ENCODE measurements at places on chromosomes 12 and 14. TPM values are rescaled to one million over a fixed set of nuclear protein-coding genes. Genes with fewer than 3 reads are reported as not detected.

DNA sequence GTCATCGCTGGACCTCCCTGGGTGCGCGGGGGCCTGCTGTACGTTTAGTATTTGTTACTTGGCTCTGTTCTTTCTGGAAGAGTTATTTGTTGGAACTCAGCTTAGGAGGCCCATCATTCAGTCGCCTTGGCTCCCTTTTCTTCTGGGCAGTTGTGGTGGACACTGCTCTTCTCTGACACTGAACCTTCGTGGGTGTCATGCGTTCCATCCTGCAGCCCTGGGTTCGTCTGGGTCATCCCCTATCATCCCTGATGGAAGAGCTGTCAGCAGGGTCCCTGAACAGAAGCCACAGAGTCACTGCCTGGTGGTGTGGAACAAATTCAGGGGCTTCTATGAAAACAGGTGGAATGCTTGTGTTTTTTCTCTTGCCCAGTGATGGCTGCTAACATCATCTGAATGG, 52.9 kb upstream of the SCN8A start:
- no peak for DNase-seq

DNA sequence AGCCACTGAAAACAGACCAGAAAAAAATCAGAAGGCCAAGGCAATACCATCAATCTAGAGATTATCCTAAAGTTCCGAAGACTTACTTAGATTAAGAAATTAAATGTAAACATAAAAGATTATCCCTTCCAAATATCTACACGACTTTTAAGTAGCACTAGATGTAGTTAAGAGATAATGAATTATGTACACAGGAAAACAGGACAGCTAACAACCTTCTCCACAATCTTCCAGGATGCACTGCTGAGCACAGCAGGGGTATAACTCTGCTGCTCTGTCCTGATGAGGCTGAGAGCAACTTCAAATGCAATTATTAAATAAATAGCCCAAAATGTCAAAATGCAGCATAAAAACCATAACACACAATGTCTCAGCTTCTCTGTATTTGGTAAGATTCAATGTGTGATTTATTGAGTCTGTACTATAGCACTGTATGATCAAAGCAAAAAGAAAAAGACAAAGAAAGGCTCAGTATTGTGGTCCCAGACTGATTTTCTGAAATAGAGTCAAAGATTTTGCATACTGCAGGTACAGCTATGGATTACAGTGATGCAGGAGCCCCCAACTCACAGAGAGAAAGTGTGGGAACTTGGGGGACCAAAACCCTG, 56.9 kb downstream of the TMTC1 start:
- no peak for DNase-seq

The ZCCHC8 gene
- total RNA-seq, result 22.5 TPM

- no peak for DNase-seq
Measured at GRCh38 chr12:46379352-46379751, 6.8 kb upstream of the SLC38A2 start.

The AMN gene
- total RNA-seq, result under 0.01 TPM

- no peak for DNase-seq
Measured at GRCh38 chr12:129893691-129894090, 10.1 kb downstream of the TMEM132D start.

DNA sequence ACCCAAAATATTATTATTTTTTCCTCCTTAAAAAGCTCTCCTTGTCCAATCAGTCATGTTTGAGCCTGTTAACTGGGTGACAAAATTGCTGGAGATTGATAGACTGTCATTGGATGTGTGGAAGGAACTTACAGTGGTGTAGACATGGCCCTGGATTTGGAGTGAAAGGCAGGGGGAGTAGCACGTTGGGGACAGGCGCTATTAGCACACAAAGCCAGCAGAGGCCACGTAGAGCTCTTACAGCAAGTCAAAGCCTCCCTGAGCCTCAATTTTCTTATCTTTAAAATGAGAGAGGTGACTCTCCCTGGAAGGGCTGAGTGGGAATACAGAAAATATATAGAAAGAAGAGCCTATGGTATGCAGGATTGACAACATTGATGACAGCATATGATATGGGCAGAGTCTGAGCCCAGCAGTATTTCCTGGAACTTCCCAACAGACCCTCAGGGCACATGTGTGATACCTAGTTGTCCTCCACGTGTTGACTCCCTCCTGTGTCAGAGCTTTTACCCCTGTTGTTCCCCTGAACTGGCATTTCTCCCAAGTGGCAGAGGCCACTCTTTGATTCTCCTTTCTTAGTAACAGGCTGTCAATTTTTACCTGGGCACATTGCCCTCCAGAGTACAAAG, 504.9 kb downstream of the VRK1 start:
- no peak for DNase-seq

GRCh38 chr14:23556700-23557440, 799 bp downstream of the THTPA start:
- DNase-seq, result no peak

- no peak for DNase-seq
Measured at GRCh38 chr12:104680491-104680890, 223.7 kb downstream of the CHST11 start.

DNA sequence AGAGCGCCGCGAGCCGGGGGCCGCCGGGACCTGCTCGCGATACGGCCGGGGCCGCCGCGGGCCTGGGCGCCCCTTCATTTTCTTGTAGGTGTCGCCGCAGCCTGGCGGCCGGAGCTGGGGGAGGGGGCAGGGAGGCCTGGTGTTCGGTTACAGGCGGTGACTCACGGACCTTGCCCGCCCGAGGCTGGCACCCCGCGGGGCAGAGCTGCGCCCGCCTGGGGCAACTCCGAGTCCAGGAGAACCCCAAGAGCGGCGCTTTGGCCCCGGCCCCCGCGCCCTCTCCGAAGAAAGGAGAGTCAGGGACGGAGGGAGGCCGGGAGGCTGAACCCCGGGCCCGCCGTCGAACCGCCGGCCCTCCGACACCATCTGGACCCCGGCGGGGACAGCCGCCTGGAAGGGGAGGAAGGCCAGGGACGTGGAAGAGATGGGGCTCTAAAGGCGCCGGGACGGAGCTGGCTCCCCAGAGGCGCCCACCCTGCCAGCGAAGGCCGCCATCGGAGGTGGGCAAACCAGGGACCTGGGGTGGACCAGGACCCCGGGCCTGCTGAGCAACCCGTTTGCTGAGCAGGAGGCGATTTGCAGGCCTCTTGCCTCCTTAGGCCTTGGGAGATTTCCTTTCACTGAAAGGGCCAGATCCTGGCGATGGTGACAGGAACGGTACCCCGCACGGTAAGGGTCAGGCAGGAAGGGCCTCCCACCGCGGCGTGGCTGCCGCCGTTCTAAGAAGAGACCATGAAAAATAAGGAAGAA, 843 bp upstream of the NUAK1 start:
- DNase-seq, result peak; percentile 80

The SERPINA12 gene
- not detected for total RNA-seq

The CCDC184 gene
- total RNA-seq, result 0.43 TPM

- peak; percentile 59 for DNase-seq
Measured at GRCh38 chr12:104181313-104181712, 34.3 kb upstream of the TXNRD1 start.

GRCh38 chr12:46266869-46267574, 1.8 kb downstream of the SLC38A1 start:
- peak; percentile 59 for DNase-seq

GRCh38 chr14:34857689-34858449, 17.3 kb downstream of the BAZ1A start:
- no peak for DNase-seq

DNA sequence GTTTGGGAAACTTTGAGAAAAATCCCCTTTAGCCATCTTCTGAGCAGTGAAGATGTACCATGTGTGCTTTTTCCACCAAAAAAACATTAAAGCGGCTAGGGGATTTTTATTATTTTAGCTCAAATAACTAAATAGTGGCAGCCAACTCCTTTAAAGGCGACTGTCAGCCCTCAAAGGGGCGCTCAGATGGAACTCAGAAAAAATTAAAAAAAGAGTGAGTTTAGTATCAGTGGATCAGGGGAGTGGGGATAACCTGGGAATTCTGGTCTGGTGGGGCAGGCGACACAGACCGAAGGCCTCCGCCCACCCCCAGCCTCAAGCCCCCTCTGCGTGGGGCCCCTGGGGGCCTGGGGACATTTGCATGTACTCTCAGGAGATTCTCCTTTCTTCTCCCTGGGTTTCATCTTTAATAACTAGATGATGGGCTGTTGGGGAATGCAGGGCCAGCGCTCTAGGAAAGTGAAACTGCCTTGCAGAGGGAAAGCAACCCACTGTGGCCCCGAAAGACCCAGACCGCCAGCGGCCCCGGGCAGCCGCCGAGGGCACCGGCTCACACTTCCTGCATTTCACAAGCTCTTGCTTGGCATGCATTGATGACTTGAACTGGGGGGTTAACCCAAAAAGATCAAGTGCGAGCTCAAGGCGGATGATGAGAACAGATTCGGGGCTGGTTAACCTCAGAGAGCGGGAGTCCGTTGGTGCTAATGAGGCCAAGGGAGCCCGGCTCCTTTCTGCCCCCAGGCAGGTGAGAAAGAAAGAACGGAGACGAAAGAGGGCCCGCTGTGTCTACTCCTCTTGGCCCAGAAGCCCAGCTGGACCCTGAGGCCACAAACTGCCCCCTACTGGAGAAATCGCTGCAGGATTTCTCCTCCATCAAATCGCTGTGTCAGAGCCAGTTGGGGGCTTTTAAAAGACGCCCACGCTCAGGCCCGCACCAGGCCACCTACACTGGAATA, 7.3 kb upstream of the BATF start:
- DNase-seq, result peak; percentile 34

The FGF6 gene
- not detected for total RNA-seq

DNA sequence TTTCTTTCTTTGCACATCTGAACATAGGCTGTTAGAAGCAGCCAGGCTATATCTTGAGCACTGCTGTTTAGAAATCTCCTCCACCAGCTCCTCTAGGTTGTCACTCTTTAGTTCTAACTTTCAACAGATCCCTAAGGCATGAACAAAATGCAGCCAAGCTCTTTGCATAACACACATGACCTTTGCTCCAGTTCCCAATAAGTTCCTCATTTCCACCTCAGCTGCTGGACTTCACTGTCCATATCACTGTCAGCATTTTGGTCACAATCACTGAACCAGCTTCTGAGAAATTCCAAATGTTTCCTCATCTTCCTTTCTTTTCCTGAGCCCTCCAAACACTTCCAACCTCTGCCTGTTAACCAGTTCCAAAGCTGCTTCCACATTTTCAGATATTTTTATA, 27.6 kb upstream of the C14orf132 start:
- peak; percentile 8 for DNase-seq

The SRRM4 gene
- not detected for total RNA-seq

GRCh38 chr14:23327947-23328744, 6.9 kb downstream of the PABPN1 start:
- DNase-seq, result peak; percentile 83

DNA sequence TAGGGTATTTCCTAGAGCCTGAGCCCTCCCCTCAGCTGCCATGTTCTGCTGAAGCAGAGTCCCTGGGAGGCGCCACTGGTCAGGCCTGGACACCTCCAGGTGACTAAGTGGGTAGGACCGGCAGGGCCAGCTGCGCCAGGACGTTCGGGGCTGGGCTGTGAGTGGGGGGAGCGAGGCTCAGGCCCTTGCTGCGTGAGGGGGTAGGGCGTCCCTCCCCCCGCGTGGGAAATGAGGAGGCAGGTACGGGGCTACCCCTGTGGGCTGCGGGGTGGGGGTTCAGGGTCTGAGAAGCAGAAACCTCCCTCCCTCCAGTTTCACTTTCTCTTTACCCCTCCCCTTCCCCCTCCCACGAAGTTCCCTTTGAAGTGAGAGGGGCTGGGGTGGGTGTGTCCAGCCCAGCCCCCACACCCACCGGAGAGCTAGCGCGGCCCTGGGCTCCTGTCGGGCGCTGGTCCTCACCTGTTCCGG, 22.1 kb upstream of the KIF26A start:
- no peak for DNase-seq

GRCh38 chr12:58657190-58657589, 263.1 kb downstream of the LRIG3 start:
- no peak for DNase-seq

The EIF2S3B gene
- total RNA-seq, result 9.5 TPM

DNA sequence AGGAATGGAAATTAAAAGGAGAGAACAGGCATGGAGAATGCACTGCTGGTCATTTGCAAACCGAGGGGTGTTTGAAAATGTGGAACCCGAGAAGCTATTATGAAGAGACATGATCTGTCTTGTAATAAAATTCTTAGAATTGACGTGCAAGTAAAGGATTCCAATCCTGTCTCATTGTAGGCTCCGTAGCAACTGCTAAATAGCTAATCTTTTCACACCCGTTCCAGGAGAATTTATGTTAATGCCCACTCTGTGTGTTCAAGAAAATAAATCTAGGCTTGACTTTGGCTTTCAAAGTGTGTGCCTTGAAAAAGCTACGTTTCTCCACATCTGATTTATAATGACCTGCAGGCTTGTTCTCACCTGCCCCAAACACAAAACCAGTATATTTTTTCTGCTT, 380.9 kb downstream of the GLT1D1 start:
- DNase-seq, result no peak
